ENCODE measurements at places on chromosomes 4 and X.
A peak's percentile ranks its signal among the peaks of the same experiment; 100 is the strongest.

GRCh38 chrX:11214346-11215190 is 78.6 kb upstream of the AMELX start:
- no peak for DNase-seq

- no peak for DNase-seq
These were observed 514.9 kb upstream of the GALNT7 start for GRCh38 chr4:172653676-172654075.

- DNase-seq = no peak
These were observed 150.2 kb downstream of the C4orf33 start for GRCh38 chr4:129246145-129246544.

- DNase-seq = no peak
These were observed 675 bp downstream of the L1CAM start for GRCh38 chrX:153885208-153885787.

DNA sequence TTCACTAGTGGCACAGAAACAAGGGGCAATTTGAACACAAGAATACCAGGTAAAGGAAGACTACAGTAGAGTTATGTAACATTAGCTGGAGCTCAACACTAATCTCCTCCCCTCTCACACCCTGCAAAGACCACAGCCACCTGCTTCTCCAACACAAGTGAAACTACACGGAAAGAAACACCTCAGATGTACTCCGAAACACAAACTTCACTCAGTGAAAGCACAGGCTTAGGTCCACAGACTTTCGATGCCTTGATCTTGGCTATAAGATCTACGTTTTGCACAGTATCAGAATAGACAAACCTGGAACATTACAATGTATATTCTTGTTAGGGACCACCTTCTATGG is 7.6 kb downstream of the ACSL1 start:
- DNase-seq = no peak

DNA sequence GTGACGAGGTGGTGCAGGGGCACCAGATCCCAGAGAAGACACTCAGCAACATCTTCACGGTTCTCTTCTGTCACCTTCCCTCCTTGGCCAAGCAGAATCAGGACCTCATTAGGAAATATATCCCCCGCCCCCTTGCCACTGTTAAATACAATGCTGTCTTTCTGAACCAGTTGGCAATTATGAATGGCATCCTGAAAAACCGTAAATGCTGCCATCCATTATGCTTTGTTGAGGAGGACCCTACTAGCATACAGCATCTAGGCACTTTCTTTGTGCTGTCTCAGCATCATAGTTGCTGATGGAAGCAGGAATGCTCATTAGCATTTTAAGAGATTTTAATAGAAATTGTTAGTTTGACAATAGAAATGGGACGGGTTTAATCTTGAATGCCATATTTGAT is 138.5 kb downstream of the DCLK2 start:
- no peak for DNase-seq

DNA sequence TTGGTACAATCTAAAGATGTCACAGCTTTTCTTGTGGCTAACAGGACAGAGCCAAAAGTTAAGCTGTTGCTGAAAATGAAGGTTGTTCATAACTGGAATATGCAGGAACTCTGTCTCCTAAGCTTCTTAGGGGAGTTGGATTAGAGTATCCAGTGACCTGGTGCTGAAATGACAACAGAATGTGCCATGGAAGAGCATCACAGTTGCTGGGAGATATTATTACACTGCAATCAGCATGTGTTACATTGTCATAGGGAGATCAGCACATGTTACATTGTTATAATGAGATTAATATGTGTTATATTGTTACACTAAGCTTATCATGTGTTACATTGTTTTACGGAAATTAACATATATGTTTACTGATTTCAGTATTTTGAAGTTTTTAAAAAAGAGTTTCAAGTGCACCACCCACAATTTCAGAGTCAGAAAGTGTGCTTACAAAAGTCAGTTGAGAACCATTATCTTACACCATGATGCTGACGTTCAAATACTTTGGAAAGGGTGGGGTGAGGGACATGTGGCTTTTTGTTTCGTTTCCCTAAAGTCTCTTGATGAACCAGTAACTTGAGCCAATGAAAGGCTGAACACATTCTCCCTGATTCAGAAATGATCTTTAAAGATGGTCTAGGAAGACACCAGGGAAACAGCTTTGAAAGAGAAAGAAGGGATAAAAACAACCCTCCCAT is 113.4 kb downstream of the DRD5 start:
- DNase-seq = no peak

GRCh38 chrX:46034868-46035267 is 510.4 kb downstream of the ZNF674 start:
- no peak for DNase-seq

- no peak for DNase-seq
These were observed 69.0 kb upstream of the HDAC8 start for GRCh38 chrX:72641611-72642010.

- no peak for DNase-seq
These were observed 8.4 kb upstream of the APLN start for GRCh38 chrX:129663171-129663570.

DNA sequence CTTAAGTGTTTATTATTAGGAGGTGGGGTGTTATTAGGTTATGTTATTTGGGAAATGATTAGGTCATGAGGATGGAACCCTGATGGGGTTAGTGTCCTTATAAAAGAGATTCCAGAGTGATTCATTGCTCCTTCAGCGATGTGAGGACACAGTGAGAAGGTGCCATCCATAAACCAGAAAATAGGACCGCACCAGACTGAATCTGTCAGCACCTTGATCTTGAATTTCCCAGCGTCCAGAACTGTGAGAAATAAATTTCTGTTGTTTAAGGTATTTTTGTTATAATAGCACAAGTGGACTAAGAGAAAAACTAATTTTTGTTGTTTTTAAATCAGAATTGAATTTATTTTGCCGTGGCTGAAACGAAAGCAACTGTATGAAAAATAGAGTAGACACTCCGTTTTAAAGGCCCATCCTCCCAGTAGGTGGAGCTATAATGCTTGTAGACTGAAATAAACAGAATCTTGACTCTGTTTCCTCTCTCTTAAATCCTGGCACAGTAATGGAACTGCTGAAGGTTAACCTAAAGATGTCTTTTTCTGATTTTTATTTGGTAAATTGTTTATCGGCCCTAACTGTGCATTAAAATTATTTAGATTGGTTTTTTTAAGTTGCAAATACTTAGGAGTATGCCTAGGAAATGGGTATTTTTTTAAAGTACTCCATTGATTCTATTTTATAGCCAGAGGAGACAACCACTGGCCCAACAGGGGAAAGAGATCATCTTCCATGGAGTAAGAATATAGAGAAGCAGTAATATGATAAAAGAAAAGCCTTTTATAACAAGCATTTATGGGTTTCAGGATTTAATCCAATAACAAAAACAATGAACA is 133.2 kb upstream of the ADAMTS3 start:
- peak; percentile 6 for DNase-seq

GRCh38 chr4:122117743-122118142 is 34.4 kb upstream of the BLTP1 start:
- no peak for DNase-seq

DNA sequence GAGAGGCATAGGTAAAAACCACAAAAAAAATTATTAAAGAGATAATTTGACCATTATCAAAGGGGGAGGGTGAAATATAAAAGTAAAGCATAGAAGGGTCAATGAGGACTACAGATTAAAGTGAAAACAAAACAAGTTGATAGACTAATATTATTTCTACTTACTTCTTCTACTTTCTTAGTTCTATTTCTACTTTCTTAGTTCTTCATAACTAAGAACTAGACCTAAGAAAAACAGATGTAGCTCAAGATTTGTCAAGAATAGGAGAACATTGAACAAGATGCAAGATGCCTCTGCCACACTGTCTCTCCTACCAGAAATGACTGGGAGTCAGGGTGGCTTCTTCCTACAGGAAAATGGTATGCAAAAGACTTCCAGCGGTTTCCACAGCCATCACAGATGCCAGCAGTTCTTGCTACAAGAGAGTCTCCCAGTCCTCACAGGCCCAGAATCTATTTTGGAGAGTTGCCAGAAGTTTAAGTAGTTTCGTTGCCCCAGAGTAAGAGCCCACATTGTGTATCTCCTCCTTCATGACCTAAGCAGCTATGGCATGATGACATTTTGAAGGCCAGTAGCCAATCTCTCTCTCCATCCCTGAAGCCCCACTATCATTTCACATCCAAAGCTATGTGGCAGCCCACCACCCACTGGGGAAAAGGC is 42.9 kb upstream of the DDX60 start:
- DNase-seq = no peak

DNA sequence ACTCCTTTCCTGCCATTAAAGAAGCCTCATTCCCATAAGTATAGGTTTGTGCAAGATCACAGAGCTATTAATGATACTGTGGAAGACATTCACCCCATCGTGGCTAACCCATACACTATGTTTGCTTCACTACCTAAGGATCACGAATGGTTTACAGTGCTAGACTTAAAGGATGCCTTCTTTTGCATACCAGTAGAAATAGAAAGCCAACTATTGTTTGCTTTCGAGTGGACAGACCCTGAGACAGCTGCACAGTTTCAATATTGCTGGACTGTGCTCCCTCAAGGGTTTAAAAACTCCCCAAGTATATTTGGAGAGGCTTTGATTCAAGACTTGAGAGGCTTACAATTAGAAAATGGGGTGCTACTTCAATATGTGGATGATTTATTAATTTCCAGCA is 16.0 kb upstream of the PAPSS1 start:
- no peak for DNase-seq

DNA sequence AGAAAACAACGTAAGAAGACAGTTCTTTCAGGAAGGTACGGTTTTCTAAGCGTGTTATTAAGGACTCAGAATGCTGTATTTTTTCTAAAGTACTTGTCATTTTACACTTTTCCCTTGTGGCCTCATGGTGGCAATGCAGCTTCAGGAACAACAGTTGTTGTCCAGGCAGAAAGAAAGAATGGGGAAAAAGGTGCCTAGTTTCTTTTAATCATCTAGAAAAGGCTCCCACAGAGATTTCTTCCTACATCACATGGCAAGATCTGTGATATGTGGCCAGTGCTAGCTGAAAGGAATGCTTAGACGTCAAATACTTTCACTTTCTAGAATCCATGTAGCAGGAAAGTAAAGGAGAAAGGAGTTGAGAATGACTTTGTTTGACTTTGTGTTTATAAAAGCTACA is 49.0 kb upstream of the TRAM1L1 start:
- no peak for DNase-seq

DNA sequence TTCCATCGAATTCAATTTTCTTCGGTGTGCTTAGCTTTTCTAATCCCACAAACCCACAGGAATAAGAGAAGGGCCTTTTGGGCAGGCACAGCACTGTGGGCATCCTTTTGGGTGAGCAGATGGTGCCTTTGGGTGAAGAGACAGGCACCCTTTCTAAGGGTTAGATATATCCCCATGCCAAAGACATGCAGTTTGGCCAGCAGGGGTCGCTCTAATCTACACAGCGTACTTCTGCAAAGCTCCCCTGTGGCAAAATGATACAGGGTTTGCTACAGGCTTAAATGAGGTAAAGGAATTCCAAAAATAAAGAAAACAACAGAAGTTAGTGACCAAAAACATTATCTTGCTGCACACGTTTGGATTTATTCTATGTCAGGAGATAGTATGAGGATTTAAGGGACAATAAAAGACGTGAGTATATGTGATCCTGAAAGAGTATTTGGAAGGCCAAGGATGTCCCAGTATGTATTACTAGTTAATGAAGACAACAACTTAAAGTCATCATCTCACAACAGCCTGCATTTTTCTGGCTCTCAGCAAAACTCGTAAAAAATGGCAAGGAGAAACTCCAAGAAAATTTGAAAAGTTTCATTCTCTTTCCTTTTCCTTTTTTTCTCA is 49.5 kb downstream of the PHEX start:
- DNase-seq = peak; percentile 23

- DNase-seq = no peak
These were observed 893 bp upstream of the HOPX start for GRCh38 chr4:56681853-56682525.

DNA sequence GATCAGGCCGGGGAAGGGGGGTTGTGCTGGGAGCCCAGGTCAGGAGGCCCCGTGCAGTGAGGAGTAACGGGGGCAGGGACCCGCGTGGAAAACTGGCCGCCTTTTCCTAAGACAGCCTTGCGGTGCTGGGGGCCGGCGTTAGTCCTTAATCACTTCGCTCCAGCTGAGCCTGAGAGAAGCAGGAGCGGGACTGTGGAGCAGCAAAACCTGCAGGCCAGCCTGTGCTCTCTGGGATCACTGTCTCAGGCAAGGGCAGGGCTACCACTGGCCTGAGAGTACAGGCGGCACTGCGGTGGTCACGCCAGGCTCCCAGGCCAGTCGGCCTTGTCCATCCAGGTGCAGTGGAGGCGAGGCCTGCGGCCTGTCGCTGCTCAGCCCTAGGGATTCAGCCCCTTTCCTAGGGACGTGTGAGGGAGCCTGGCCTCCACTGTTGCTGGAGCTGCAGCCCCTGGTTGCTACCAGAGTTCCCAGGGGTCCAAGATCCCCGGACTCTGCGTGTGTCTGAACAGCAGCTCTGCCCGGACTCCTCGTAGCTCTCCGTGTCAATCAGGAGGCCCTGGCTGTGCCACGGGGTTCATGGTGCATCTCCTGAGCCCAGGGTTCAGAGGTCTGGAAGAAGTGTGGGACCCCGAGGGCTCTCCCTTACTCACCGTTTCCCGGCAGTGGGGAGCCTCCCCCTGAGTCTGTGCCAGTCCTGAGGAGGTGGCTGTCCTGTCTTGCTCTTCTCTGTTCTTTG is 2141.7 kb upstream of the TENM3 start:
- no peak for DNase-seq

DNA sequence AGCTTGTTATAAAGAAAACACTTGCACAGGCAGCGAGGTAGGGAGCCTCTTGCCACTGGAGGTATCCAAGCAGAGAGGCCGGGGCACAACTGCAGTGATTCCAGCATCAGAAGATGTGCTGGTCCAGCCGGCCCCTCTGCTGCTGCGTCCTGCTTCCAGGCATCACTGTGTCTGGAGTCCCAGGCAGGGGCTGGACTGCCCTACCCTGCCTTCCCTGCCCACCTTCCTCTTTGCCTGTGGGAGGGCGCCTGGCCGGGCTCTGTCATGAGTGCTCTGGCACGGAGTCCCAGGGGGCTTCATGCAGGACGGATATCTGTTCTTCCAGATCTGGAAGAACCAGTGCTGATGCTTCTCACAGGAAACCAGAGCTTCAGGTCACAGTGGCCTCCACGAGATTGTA is 187.6 kb upstream of the PSAPL1 start:
- no peak for DNase-seq

GRCh38 chrX:120366794-120367193 is 4.9 kb downstream of the ATP1B4 start:
- no peak for DNase-seq

Measured in T follicular helper cell (primary cell).